CMK (cell line): ENCODE measurements at places on chromosomes 12 and 14.

DNA sequence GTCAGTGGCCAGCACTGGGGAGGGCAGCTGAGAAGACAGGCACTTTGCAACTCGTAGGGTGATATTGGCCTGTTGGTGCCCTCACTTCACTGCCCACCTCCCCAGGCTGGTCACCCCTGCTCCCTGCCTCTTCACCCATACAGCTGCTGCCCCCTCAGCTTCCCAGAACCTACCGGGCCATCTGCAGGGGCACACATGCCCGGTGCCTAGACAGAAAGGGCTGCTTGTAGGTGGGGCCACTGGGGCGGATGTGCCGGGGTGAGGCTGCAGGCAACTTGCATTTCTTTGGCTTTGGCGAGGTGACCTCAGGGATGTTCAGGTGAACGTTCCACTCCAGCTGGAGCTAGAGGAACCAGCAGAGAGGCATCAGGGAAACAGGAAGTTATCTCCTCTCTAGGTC lies 17.2 kb downstream of the FAM186B start:
- DNase-seq = no peak

DNA sequence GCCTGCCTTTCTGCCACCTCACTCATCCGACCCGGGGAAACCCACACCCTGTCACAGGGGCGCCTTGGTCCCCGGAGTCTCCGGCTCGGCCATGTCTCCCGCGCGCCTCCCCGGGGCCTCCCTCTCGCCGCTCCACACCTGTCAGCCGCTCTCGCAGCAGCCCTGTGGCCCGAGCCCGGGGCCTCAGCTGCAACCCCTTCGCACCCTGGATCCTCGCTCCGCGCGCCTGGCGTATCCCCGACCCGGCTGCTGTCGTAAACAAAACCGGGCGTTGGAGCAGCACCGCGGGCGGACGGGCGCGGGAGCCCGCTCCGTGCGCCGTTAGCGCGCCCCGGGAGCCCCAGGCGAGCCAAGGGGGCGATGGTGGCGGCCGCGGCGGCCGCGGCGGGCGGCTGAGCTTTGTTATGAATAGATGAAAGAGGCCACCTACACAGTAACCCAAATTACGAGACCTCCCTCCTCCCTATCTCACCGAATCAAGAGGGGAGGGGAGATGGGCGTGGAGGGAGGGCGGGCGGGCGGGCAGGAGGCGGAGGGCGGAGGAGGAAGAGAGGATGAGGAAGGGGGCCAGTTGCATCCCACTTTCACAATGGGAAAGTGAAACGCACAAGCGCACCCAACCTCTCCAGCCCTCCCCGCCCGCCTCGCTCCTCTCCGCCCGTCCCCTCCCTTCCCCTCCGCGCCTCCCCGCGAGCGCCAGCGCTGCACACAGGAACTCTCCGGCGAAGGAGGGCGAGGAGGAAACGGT lies at the start of gene PLXNC1:
PLXNC1 (plus strand) TSS at position 587 of the 748 bp plus-strand sequence. CDS start 395 bp downstream, outside the sequence.
- DNase-seq = no peak

DNA sequence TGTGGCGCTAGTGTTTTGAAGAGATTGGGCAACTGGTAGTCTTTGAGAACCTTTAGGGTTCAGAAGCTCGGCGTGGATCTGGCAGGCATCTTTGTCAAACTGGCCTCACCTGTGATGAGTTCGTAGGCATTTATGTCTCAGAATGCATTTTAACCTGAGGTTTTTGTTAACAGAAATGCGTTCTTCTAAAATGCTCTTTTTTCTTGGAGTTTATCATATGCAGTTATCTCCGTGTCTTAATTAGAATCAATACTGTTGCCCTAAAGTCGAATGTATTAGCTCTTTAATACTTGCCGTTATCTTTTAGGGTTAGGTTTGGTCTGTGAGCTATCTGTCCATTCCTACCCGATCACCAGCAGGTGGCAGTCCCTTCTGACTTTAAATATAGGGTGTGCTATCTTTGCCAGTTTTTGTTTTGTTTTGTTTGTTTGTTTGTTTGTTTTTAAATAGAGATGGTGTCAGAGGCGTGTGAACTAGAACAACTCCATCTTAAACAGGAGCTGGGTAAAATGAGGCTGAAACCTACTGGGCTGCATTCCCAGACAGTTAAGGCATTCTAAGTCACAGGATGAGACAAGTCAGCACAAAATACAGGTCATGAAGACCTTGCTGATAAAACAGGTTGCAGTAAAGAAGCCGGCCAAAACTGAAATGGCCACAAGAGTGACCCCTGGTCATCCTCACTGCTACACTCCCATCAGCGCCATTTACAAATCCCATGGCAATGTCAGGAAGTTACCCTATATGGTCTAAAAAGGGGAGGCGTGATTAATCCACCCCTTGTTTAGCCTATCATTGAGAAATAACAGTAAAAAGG lies 1.4 kb downstream of the ATF1 start:
- DNase-seq = no peak

DNA sequence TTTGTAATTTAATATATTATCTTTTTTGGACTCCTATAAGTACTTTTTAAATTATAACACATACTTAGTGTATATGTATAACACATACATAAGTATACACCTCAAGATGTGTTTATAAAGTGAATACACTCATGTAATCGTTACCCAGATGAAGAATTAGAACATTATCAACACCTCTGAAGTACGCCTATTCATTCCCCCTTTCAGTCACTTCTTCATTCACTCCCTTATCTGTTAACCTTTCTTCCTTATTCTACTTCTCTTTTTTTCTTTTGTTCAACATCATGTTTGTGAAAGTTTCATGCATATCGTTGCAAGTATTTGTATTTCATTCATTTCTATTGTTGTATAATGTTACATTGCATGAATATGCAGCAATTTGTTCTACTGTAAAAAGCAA lies 98.5 kb downstream of the ARID2 start:
- DNase-seq = no peak

GRCh38 chr12:93591137-93591868 lies 18.8 kb downstream of the SOCS2 start:
- no peak for DNase-seq

DNA sequence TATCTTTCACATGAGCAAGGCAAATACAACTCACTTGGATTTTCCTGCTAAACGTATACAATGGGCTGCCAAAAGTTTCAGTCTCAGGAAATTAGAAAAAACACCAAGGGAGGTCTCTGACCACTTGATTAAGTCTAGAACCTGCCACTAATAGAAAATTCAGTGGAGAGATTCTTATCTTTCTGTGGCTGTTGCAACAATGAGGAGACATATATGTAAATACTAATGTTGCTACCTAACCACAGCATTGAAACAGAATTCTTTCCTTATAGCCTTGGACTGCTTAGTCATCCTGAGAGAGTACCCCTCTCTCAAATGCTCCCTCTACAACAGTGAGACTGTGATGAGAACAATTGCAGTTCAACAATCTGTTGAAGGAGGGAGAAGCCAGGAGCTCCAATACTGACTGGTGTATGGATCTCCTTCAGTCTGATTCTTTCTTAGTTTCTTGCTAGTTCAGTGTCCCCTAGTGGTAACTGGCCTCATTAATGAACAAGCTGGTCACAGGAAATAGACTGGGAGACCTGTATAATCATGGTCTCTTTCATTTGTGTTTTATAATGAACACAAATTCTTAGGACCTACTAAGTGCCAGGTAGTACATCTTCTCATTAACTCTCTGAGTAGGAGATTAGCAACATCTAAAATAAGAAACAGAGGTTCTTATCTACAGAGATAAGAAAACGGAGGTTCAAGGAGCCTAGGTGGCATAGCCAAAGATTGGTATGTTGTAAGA lies 164.5 kb downstream of the SLC38A4 start:
- DNase-seq = no peak

DNA sequence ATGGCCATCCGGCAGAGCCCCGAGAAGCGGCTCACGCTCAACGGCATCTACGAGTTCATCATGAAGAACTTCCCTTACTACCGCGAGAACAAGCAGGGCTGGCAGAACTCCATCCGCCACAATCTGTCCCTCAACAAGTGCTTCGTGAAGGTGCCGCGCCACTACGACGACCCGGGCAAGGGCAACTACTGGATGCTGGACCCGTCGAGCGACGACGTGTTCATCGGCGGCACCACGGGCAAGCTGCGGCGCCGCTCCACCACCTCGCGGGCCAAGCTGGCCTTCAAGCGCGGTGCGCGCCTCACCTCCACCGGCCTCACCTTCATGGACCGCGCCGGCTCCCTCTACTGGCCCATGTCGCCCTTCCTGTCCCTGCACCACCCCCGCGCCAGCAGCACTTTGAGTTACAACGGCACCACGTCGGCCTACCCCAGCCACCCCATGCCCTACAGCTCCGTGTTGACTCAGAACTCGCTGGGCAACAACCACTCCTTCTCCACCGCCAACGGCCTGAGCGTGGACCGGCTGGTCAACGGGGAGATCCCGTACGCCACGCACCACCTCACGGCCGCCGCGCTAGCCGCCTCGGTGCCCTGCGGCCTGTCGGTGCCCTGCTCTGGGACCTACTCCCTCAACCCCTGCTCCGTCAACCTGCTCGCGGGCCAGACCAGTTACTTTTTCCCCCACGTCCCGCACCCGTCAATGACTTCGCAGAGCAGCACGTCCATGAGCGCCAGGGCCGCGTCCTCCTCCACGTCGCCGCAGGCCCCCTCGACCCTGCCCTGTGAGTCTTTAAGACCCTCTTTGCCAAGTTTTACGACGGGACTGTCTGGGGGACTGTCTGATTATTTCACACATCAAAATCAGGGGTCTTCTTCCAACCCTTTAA lies 1.5 kb downstream of the FOXG1 start:
- DNase-seq = no peak

GRCh38 chr12:112901271-112901670 lies 5.5 kb upstream of the OAS1 start:
- no peak for DNase-seq

- DNase-seq = no peak
Observed at GRCh38 chr12:49197256-49197655, 8.4 kb upstream of the TUBA1A start.

- no peak for DNase-seq
Observed at GRCh38 chr12:127327986-127328385, 939.0 kb upstream of the TMEM132C start.

DNA sequence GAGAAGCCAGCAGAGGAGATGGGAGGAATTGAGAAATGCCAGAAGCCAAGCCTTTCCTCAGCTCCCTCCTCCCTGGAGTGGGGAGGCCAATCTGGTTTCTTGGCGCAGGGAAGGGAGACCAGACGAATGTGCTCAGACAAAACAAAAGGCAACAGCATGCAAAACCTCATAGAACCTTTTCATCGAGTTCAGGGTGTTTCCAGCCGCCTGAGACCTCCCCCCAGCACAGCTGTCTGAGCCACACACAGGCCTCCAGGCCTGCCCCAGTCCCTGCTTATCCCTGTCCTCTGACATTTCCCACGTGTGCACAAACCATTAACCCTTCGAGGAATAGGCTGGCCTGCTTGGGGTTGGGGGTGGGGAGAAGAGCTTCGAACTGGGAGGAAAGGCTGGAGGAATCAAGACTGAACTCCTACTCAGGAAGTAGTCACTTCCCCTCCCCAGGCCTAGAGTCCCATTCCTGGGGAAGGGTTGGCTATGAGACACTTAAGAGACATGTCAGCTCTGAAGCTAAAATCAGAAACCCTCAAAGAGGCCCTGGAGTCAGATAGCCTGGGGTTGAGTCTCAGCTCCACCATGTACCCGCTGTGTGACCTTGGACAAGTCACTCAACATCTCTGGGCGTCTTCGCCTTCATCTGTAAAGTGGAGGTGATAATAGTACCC lies 10.7 kb downstream of the TBX3 start:
- DNase-seq = no peak

DNA sequence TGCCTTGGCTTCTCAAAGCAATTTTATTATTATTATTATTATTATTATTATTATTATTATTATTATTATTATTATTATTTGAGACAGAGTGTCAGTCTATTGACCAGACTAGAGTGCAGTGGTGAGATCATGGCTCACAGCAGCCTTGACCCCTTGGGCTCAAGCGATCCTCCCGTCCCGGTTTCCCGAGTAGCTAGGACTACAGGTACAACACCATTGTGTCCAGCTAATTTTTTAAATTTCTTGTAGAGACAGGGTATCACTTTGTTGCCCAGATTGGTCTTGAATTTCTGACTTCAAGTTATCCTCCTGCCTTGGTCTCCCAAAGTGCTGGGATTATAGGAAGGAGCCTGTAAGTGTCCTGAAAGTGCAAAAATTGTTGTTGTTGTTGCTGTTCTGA lies 11.6 kb upstream of the AP4S1 start:
- DNase-seq = no peak

DNA sequence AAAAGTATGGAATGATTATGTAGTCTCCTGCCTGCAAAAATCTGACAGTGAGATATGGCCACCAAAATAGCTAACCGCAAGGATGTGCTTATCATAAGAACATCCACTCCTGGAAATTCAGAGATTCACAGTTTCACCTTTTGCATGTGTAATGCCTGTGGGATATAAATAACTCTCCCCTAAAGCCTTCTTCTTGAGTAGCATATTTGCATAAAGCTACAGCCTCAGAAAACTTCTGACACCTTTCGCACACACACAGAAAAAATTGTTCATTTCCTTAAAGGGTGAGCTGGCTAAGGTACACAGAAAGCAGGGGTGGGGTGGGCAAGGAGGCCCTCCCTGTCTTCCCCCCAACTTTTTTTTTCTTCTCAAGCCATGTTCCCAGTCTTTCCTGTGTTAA lies 3.1 kb upstream of the IGF1 start:
- DNase-seq = no peak

DNA sequence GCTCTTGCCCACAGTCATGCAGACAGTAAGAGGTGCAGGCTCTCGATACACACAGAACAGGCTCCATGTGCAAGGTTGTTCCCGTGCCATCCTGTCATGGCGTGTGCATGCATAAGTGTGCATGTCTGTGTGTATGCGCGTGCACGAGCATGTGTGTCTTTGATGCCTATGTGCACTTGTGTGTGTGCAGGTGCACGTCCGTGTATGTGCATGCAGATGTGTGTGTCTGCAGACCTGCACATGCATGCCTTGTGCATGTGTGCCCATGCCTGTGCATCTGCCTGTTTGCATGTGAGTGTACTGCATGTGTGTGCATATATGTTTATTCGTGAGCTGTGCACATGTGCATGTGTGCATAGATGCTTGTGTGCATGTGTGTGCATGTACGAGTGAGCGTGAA lies 309.8 kb downstream of the TMEM121 start:
- DNase-seq = no peak

GRCh38 chr14:90060965-90061684 lies 669 bp upstream of the KCNK13 start:
- DNase-seq = no peak
